ENCODE measurements at places on chromosomes 7 and 10.

DNA sequence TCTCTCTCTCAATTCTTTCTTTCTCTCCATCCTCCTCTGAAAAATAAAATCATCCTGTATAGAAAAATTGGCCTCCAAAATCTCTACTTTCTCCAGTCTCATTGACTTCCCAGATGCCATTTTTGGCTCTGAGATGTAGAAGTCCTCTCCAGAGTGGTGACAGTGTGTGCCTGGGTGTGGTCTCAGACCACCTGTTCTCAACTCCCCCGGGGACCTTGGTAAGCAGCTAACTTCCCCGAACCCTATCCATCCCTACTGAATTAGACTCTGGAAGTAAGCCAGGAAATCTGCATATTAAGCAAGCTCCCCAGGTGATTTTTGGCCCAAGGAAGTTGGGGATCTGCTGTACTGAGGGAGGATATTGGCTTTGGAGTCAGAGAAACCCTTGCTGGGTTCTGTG, 120.5 kb downstream of the WDR11 start:
- DNase-seq, result no peak

GRCh38 chr7:22194658-22195273, 162.2 kb downstream of the RAPGEF5 start:
- DNase-seq, result no peak

DNA sequence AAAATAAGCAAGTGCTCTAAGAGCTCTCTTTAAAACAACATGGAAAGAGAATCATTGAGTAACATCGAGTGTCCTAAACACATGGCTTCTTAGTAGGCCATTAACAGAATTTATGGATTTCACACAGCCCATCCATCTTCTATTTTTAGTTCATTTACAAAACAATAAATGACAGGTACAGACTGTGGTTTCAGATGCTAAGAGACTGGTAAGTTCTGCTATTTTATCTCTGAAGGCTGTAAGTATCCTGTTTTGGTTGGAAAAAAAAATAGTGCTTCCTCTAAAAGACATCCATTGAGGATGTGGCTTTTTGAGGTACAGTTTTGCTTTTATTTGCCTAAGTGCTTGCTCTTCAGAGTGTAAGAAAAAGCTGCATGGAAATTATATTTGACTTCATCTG, 27.4 kb upstream of the GNAI1 start:
- no peak for DNase-seq

GRCh38 chr10:49179699-49180443, 8.3 kb downstream of the TMEM273 start:
- DNase-seq, result no peak
